ENCODE measurements at places on chromosomes 7 and 10. TPM values are rescaled to one million over a fixed set of nuclear protein-coding genes. Genes with fewer than 3 reads are reported as not detected.
A peak's percentile ranks its signal among the peaks of the same experiment; 100 is the strongest.

- no peak for DNase-seq
These were observed 8.3 kb downstream of the TRPV6 start for GRCh38 chr7:142876991-142877910.

DNA sequence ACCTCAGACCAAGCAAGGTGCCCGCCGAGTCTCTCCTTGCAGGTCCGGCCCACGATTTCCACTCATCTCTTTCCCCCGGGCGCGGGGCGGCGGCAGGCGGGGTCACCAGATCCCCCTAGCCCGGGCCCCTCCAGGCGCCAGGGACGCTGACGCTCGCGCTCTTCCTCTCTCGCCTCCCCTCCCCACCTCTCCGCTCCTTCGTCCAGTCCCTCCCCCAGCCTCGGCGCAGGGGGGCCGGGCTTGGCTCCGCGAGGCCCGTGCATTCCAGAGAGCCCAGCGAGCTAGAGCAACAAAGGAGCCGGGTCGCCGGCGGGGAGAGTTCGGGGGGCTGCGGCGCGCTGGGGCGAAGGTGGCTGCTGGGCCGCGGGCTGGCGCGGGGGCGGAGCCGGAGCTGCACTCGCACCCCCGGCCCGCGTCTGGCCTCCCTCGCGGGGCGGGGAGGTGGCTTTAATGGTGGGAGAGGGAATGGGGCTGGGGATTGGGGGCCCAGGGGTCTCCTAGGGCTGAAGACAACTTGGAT is at the start of gene SMO:
Gene SMO, plus strand, starts transcription at position 262 of the 520 bp plus-strand sequence. CDS start 519 bp downstream, outside the sequence.
- DNase-seq = no peak

The GPR85 gene
- total RNA-seq = not detected

DNA sequence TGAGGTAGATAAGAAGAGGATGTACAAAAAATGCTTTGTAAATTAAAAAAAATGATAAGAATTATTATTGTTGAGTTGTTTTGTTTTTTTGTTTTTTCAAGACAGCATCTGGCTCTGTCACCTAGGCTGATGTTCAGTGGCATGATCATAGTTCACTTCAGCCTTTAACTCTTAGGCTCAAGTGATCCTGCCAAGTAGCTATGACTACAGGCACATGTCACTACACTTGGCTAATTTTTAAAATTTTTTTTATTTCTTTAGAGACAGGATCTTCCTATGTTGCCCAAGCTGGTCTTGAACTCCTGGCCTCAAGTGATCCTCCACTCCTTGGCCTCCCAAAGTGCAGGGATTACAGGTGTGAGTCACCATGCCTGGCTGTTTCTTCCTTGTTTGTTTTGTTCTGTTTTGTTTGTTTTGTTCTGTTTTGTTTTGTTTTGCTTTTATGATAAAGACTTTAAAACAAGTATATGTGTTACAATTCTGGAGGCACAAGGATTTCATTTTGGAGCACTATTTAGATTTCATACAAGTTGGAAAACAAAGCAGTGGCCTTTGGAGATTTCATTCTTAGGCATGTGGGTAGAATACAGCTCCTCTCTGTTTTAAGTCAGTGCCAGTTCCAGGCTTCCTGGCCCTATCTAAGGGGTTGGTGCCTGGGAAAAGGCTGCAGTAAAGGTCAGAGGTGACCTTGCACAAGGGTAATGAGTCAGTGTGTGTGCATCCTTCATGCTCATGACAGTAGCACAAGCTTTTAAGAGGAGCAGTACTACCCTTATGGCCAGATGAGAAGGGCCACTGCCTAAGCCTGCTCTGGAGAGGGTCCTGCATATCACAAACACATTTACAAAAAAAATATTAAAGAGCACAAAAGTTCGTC is 17.9 kb downstream of the FGFBP3 start:
- DNase-seq = no peak

GRCh38 chr7:137258552-137258951 is 85.0 kb downstream of the PTN start:
- no peak for DNase-seq

The SPDYE5 gene
- total RNA-seq = not detected

- DNase-seq = no peak
These were observed 319.7 kb downstream of the SNX13 start for GRCh38 chr7:17620566-17620965.

GRCh38 chr7:135801045-135801693 is 52.6 kb upstream of the FAM180A start:
- DNase-seq = peak; percentile 53

The TMEM196 gene
- total RNA-seq = not detected

GRCh38 chr7:114787556-114787955 is 134.3 kb upstream of the MDFIC start:
- DNase-seq = no peak

- DNase-seq = no peak
These were observed 86.6 kb downstream of the CFAP58 start for GRCh38 chr10:104440221-104440620.

GRCh38 chr10:129900825-129901224 is 63.2 kb downstream of the EBF3 start:
- no peak for DNase-seq

The CHAT gene
- not detected for total RNA-seq

The CCL24 gene
- total RNA-seq = not detected

DNA sequence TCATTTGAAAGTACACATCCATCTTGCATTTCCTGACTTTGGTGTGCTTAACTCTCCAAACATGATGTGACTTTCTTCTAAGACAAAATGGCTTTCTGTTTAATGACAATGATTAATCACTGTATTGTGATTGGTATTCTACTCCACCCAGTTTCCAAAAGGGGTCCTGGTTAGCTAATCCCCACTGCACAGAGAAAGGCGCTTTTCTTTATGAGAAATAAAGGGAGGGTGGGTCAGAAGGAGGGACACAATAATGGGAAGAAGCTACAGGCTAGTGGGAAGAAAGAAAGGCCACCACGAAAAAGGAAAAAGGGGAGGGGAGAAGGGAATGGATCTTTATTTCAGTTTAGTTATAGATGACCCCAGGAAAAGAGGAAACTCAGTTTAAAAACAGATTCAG is 69.2 kb downstream of the PRTFDC1 start:
- DNase-seq = no peak

DNA sequence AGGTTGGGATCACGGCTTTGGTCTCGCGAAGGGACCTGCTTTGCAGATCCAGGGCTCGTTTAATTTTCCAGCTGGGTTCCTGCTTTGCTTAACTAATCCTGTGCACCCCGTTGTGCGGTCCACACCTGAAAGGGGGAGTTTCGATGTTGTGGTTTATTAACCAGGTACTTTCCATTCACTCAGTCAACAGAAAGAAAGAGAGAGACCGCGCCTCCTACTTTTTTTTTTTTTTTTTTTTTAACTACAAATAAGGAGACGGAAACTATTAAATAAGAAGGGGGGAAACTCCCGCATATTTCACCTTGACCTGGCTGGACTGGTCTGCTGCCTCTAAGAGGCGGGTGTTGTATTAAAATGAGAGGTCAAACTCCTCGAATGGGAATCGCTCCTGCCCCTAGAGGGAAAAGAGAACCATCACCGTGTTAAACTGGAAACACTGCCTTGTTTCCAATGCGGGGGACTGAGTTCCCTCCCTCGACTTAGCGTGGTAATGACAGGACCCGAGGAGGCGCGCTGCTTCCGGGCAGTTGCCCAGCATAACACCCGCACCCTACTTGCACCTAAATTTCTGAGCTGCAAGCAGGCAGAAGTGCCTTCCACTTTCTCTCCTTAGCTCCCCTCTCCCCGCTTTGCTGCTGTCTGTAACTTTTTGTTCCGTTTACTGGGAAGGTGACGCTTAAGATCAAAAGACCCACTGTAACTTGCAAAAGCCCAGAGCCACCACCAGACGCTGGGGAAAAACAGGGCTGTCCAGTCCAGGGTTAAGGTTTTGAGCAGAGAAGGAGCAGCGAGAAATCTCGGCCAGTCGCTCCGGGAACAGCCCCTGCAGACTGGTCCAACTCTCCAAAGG is 1.1 kb upstream of the ITGB8 start:
- peak; percentile 23 for DNase-seq

DNA sequence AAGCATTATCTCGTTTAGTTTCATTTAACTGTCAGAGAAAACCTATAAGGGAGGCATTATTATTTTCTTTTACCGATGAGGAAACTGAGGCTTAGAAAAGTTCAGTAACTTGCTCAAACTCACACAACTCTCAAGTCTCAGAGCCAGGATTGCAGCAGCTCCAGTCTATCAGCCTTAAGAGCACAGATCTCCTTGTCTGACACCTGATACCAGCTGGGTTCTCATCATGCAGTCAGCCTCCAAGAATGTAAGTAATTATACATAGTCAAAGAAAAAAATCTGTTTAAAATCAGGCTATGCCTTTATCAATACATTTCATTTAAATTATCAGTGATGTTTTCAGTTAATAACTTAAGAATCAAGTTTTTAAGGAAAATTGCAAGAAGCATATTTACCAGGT is 236.6 kb upstream of the TCF7L2 start:
- no peak for DNase-seq

DNA sequence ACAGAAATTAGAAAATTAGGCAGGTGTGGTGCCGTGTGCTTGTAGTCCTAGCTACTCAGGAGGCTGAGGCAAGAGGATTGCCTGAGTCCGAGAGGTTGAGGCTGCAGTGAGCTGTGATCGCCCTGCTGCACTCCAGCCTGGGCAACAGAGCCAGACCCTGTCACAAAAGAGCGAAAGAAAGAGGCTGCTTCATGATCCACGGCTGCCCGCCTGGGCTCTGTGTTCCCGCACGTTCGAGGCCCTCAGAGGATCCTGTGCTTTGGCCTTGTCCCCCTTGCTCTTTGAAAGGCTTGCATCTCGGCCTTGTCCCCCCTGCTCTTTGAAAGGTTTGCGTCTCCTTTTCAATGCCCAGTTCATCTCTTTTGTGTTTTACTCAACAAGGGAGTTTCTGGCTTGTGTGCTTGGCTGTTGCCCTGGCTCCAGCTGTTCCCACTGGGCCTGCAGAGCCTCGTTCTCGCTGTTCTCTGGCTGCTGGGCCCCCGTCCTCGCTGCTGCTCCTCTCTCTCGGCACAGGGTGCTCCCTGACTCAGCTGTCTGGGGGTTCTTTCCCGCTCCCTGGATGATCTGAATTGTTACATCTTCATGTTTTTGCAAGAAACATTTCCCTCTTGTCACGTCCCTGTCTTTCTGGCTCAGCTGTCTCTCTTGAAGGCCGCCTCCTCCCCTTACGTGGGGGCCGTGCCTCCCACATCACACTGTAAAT is 45.1 kb upstream of the INPP5A start:
- DNase-seq = no peak

DNA sequence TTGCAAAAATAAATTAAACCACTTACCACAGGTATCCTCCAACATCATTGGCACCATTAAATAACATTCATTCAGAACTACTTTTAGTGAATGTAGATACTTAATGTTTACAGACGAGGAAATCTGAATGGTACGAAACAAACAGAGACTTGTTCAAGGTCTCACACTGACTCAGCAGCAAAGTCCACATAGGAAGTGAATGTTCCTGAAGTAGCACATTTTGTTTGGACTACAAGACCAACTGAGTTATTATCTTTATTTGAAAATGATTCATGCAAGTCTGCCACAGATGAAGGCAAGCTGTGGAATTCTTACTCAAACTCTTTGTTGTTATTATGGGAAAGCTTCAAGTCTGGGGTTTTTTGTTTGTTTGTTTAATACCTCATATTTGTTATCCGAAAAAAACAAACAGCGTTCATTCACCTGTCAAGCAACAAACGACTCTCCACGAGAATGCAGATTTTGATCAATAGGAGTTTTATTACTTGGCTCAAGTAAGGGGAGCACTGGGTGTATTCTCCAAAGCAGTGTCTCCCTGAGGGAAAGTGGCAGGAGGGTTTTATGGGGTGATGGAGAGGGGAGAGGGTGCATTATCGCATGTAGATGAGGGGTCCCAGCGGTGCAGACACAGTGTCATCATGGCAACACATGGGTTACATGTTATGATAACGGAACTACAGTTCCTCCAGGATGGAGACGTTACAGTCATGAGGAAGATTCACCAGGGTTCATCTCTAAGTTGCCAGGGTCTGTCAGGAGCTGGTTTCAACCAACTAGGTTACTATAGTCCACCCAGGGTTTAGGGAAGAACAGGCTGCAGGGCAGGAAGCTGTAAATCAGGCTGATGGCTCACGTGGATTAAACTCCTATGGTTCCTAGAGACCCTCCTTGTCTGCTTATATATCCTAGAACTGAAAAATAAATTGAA is 147.7 kb upstream of the AKR1E2 start:
- no peak for DNase-seq

The CYP2C19 gene
- not detected for total RNA-seq

The STRIP2 gene
- total RNA-seq = 6.6 TPM

GRCh38 chr10:595473-595872 is 94.0 kb downstream of the DIP2C start:
- no peak for DNase-seq

GRCh38 chr7:122803323-122803722 is 82.9 kb downstream of the CADPS2 start:
- DNase-seq = no peak

- no peak for DNase-seq
These were observed at the start of gene ANKRD30A for GRCh38 chr10:37125191-37125732. Gene ANKRD30A, plus strand, starts transcription at chr10:37125598. Its CDS starts 190 bp downstream, at chr10:37125788.

DNA sequence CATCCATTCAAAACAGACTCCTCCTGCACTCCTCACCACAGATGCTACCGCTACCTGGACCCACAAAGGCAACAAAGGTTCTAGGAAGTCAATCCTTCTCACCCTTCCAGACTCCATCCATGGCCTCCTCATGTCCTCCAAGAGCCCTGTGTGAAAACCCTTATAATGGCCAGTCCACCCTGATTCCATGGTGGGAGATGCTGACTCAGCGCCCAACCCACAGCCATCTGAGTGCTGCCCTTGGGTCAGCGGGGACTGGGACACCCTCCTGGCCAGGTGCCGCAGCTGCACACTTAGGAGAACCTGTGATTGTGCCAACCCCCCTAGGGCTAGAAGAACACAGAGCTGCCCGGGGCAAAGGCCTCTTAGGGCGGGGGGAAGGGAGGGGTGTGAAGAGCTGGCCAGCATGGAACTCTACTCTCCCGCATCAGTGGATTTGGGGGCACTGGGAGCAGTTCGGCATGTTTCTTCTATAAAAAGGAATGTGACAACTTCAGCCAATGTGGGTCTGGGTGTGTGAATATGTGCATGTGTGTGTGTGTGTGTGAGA is 25.4 kb downstream of the TMEM273 start:
- DNase-seq = no peak

- no peak for DNase-seq
These were observed 13.4 kb upstream of the PRF1 start for GRCh38 chr10:70615784-70616522.

The ATG9B gene
- total RNA-seq = 7.4 TPM

- DNase-seq = peak; percentile 66
These were observed 141.3 kb upstream of the KLF14 start for GRCh38 chr7:130875265-130875741.

- DNase-seq = no peak
These were observed 33.8 kb downstream of the IL15RA start for GRCh38 chr10:5943536-5943935.

GRCh38 chr7:106766551-106766950 is 98.5 kb upstream of the PIK3CG start:
- no peak for DNase-seq

The SCIN gene
- 0.39 TPM for total RNA-seq

- DNase-seq = peak; percentile 37
These were observed 51.3 kb upstream of the FRMD4A start for GRCh38 chr10:14382022-14382421.
